Pancreas (tissue), 10 donors: ENCODE measurements at places on chromosomes 1 and 21.

- no peak for DNase-seq
These were observed 36.1 kb upstream of the PADI2 start for GRCh38 chr1:17155257-17155920.

DNA sequence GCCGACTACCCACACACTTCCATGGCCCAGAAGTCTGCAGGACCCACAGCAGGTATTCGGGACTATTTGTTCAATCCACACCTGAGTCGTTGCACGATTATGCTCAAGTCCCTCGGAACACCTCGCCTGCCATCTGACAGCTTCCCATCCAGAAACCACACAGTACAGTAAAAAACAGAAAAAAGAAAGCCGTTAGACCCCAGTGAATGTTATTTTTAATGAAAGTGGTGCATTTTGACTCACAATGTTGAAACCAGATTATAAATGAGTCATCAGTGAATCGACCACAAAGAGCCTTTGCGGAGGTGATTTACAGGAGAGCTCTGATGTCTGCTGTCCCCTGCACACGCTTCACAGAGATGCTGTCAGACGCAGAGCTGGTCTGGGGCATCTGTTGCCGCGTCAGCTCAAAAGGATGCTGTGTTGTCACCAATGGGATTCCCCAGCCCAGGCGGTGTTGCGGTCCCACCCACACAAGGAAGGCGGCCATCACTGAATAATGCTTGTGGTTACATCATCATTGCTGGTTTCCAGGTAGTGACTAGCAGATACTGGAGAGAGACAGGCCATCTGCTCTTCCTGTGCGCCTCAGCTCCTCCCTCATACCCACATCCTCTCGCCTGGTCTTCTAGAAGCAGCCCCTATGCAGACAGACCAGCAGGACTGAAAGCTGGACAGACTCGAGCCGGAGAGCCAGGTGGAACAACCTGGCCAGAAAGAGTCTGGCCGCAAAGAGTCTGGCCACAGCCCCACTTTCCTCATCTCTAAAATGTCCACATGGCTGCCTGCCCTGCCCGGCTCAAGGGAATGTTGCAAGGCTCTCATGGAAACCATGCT is 116.8 kb downstream of the TOMM20 start:
- DNase-seq, result no peak

GRCh38 chr1:41660570-41661427 is 176.3 kb upstream of the EDN2 start:
- DNase-seq, result no peak

DNA sequence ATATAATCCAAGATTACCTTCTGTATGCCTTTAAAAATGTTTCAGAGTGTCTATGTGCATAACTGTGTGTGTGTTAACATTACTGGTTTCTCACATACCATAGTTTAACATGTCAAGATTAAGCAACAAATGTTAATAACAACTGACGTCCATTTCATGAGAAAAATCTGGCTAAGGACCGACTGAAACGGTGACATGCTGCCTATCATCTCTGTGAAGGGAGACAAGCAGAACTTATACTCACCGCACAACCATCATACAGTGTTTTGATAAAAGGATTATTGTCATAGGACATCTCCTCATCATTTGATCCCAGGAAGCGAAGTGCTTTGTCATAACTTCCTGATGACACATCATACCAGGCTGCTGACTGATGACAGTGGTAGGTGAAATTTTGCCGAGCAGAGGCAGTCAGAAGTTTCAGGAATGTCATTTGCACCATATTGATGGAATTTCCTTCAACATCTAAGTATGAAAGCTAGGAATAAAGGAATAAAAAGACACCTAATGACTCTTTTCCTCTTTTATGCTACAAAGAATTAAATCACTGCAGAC is 228.8 kb downstream of the COL11A1 start:
- no peak for DNase-seq

DNA sequence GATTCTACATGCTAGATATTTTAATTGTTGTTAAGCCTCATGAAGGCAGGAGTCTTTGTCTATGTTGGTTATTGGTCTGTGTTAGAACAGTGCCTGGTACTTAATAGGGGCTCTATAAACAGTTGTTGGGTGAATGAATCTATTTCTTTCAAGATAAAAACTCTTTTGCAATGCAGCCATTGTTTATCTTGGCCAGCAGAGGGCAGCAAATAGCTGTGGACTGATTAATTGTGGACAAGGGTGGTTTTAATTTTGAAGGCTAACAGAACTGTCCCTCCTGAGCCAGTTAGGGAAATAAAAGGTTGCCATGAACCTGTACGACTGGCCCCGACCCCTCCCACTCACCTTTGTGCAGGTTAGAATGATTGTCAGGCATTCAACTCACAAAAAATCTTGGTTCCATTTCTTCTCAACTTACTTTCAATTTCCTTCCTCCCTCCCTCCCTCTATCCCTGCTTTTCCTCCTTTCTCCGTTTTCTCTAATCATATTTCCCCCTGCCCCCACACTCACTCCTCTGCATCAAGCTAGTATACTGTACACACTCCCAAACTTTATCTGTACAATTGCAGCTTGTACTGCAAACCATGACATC is 66.3 kb upstream of the DIRAS3 start:
- no peak for DNase-seq

- no peak for DNase-seq
These were observed 95.3 kb downstream of the ADSS2 start for GRCh38 chr1:244356376-244356775.
